ENCODE measurements at places on chromosomes 12 and 14.

DNA sequence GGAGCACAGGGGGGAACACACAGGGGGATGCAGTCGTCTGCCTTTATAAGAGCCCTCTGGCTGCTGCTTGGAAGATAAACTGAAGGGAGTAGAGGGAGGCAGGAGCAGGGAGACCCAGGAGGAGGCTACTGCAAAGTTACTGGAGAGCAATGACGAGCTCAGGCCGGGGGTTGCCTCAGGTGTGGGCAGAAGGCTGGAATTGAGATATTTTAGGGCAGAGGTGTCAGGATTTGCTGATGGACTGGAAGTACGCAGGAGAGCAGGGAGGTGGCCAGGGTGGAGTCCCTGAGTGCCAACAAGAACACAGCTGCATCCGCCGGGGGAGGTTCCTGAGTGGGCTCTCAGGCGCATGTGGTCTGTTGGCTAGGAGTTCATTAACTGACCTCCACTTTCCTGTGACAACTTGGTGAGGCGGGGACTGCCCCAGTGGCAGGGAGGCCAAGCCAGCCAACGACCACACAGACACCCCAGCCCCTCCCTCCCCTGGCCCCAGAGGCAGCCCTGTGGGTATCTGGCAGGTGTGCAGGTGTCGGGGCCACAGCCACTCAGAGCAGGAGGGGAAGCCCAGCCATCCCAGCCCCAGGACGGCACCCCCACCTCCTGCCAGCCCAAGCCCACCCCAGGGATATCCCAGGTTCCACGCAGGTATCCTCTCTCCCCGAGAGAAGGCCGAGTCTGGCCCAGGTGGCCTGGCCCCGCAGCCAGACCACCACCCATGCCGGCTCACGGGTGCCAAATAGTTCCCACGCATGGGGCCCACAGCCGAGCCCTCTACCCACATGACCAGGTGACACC, 85.4 kb downstream of the NCOR2 start:
- no peak for DNase-seq

GRCh38 chr12:26719852-26720251, 113.1 kb downstream of the ITPR2 start:
- DNase-seq: no peak

- DNase-seq: no peak
These were observed 8.0 kb upstream of the C12orf42 start for GRCh38 chr12:103503546-103504480.

- no peak for DNase-seq
These were observed 1154.5 kb downstream of the AACS start for GRCh38 chr12:126219654-126220279.

DNA sequence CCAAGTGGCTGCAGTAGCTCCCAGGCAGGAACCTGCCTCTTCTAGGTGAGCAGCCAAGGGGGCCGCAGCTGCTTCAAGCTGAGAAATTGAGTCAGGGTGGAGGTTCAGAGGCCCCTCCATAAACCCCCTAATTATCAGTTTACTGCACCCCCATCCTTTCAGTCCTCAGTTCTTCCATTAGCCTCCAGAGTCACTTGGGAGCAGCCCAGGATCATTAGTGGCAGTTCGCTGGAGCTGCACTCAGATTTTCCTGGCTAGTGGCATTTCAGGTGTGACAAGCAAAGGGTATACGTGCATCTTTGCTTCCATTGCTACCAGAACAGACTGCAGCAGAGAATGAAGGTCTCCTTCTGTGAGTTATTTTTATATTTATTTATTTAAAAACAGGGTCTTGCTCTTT, 358.7 kb downstream of the FUT8 start:
- DNase-seq: no peak

DNA sequence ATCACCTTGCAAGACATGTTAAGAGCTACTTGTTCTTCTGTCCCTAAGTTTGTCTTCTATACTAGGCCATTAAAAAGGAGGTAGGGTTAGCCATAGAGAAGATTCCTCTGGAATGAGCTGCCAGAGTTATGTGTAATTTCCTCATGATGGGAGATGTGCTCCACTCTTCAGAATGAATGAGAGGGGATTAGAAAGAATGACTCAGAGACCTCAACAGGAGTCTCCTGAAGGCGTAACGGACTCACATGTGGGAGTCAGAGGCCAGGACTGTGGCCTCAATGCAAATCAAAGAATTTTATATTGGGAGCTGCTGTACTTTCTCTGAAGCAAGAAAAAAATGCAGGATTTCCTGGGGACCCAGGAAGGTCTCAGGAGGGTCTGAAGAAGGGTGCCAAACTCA, 87.8 kb upstream of the ATXN7L3B start:
- no peak for DNase-seq

DNA sequence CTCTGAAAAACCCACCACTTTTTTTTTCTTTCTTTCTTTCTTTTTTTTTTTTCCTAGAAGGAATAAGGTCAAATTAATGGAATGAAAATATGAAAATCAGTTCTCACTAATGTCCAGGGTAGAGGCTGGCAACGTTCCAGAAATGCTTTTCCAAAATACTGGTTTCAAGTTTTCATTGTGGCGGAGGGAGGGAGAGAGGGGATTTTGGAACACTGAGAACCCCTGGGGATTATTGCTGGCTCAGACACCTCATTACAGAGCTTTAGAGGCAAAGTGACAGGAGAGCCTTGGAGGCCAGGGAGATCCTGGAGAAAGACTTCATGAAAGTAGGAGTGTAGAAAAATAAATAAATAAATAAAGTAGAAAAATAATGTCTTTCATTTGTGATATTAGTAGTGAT, 45.4 kb downstream of the ALX1 start:
- no peak for DNase-seq

- no peak for DNase-seq
These were observed 8.5 kb upstream of the SYNE3 start for GRCh38 chr14:95524706-95525512.

GRCh38 chr14:39666386-39666785, 234.2 kb upstream of the FBXO33 start:
- DNase-seq: no peak

DNA sequence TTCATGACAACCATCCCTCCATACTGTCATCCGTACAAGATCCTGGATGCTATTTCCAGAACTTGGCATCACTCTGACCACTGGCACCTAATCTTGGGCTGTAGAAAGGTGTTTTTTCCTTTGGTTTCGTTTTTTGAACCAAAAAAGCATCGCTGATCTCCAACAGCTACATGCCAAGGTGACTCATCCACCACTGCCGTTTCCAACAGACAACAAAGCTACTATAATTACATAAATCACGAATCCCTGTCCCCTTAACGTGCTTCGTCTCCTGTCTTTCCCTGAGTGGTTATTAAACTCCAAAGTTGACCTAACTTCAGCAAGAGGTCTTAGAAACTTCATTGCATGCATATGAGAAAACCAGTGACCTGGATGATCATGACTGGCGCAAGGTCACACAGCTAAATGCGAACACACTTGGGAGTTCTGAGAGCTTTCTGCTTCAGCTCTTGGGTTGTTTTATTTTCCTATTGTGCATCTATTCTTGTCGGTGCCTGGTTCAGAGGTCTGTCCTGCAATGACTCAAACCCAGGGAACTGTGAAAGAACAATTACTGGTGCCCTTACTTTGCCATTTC, 99.9 kb downstream of the PPM1H start:
- no peak for DNase-seq

DNA sequence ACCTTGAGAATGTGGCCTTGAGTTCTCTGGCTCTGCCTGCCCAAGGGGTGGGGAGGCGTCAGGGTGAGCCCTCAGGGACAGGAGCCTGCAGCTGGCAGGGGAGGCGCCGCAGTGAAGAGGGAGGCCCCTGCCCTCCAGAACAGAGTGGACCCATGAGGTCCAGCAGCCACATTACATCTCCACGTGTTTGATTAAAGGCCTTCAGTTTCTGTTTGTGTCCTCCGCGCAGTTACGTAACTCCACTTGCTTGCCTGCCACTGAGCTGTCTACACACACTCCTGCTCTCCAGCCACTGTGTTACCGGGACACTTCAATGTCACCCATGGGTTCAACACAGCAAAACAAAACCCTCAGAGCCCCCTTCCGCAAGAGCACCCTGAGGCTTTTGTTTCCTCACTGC, 70.4 kb downstream of the CHGA start:
- no peak for DNase-seq

- no peak for DNase-seq
These were observed 19.8 kb downstream of the SLC16A7 start for GRCh38 chr12:59615392-59616165.
